Neural crest cell (in vitro differentiated cells): ENCODE measurements at places on chromosomes 5 and 9.

DNA sequence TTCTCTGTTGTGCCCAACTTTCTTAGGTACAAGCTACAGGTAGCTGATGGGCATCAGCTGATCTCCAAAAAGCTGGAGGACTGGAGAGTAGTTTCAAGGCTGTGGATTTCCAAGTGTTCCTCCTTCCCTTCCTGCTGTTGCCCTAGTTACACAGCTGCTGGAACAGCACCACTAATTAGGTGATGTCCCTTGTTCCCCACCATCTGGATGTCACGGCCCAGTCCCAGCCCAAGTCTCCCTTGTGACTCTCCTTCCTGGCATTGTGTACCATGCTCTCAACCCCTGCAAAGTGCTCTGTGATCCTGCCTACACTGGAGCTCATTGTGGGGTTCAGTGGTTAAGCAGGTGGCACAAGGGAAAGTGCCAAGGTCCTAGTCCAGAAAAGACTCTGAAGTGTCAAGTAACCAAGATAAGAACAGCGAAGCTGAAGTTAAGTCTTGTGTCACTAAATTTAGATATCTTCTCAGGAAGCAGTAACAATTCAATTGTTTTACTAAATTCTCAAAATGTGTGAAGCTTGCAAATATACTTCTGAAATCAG lies 604.5 kb downstream of the ISL1 start:
- no peaks in the 10 kb centered on the region for H3K36me3 ChIP-seq
- no peak for DNase-seq
- no peak overlapping the region for H3K4me3 ChIP-seq
- H3K27ac ChIP-seq: no peak overlapping the region

GRCh38 chr5:165334201-165334600 lies 1828.8 kb downstream of the MAT2B start:
- H3K4me1 ChIP-seq: peaks cover 11% of the 10 kb centered on the region
- no peak overlapping the region for H3K27ac ChIP-seq
- no peaks in the 10 kb centered on the region for H3K27me3 ChIP-seq
- H3K4me3 ChIP-seq: no peak overlapping the region
- DNase-seq: no peak

DNA sequence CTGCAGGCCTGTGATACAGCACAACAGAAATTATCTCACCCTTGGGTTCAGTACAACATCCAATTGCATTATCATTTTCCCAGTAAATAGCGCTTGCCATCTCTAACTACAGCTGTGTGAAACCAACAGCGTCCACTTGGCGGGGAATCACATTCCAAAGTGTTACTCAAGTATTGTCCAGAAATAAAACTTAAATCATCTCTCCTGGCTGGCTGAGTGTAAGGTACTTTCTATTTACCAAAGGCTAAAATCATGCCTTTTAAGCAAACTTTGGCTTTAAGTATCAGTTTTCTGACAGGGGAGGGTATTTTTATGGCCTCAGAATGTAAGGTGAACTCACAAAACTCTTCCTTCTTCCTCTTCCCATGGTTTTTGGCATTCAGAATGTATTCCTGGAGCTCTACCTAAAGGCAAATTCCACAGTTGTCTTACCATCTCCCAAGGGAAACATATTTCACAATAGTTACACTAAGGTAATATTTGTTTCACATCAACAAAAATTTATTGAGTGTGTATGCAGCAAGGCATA lies 205.6 kb upstream of the MPDZ start:
- no peak overlapping the region for H3K4me3 ChIP-seq
- no peak for DNase-seq
- H3K27me3 ChIP-seq: no peaks in the 10 kb centered on the region
- no peaks in the 10 kb centered on the region for H3K4me1 ChIP-seq
- H3K27ac ChIP-seq: no peak overlapping the region
- no peaks in the 10 kb centered on the region for H3K36me3 ChIP-seq

DNA sequence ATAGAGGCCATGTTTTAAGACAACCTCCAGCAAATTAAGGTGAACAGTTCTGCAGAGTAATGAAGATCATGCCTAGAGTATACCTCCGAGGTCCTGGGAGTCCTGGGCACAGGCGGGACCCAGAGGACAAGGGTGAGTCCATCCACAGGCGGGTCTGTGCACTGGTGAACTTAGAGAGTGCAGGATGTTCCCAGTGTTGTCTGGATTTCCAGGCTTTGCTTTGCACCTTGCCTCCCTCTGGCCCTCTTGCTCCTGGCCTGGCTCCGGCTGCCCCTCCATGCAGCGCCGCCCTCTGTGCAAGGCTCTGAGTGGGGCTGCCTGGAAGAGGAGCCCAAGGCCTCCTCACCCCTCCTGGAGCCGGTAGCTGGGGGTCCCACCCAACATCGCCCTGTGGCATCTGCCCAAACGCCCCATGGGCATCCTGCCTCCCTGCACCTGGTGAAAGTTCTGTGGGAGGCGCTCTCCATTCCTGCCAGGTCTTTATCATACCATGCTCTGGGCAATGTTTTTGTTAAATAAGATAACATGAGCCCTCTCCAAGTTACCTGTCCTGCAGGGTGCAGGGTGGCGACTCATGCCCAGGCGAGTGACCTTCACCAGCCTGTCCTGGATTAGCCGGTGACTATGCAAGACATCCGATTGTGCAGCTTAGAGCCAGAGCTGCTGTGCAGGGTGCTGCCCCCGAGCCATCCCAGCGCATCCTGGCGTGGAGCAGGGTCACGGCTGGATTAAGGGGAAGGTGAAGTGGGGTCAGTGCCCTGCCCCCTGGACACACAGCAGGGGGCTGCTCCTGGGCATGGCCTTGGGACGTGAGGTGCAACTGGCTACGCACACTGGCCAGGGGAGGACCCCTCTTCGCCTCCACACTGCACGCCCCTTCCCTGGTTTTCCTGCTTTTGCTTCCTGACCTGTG lies 41.3 kb upstream of the LPCAT1 start:
- no peak overlapping the region for H3K27ac ChIP-seq
- peaks cover 4% of the 10 kb centered on the region for H3K4me1 ChIP-seq
- no peaks in the 10 kb centered on the region for H3K27me3 ChIP-seq
- peaks cover 7% of the 10 kb centered on the region for H3K36me3 ChIP-seq

- no peak for DNase-seq
- peaks cover 8% of the 10 kb centered on the region for H3K4me1 ChIP-seq
- no peak overlapping the region for H3K27ac ChIP-seq
- H3K36me3 ChIP-seq: peaks cover 8% of the 10 kb centered on the region
Measured at GRCh38 chr5:158819840-158820620, 279.7 kb downstream of the EBF1 start.

GRCh38 chr5:41414598-41414997 lies 95.8 kb downstream of the PLCXD3 start:
- no peaks in the 10 kb centered on the region for H3K4me1 ChIP-seq
- no peaks in the 10 kb centered on the region for H3K27me3 ChIP-seq
- DNase-seq: no peak
- H3K4me3 ChIP-seq: no peak overlapping the region

DNA sequence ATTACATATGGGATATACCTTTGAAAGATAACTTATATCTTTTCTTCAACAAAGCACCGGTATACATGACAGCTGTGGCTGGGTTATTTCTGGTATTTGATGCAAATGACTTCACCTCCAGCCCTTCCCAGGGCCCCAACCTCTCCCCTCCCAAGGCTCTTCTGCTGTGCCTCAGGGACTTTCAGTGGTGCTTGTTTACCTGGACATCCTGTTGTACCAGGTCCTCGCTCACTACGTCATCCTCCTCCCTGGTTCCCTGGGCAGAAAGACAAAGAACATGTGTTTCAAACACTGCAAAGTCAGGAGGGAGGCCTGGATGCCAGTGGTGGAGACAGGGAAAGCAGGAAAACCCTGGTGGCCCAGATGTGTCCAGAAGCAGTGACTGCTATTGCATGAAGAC lies 23.4 kb downstream of the ANXA6 start:
- peaks cover 25% of the 10 kb centered on the region for H3K36me3 ChIP-seq
- no peak overlapping the region for H3K4me3 ChIP-seq
- H3K27ac ChIP-seq: no peak overlapping the region
- DNase-seq: no peak

DNA sequence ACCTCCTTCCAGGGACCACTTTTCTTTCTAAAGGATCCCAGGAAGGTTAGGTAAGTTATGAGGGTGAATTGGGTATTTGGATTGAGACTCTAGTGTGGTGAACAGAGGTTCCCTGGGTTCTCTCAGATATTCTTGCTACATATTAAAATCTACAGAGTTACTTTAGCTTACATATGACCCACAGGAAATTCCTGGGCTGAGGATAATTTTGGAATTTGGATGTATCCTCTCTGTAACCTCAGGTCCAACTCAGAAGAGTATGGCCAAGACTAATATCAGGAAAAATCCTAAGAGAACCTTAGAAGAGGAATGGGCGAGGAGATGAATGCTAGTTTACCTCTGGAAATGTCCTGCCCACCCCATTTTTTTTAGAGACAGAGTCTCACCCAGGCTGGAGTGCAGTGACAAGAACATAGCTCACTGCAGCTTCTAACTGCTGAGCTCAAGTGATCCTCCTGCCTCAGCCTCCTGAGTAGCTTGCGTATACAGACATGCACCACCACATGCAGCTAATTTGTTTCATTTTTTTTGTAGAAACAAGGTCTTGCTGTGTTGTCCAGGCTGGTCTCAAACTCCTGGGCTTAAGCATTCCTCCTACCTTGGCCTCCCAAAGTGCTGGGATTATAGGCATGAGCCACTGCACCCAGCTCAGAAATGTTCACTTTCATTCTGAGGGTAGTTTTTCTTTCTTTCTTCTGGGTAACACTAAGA lies 196.4 kb downstream of the ARHGEF28 start:
- DNase-seq: no peak
- no peaks in the 10 kb centered on the region for H3K4me1 ChIP-seq
- H3K27ac ChIP-seq: no peak overlapping the region

GRCh38 chr9:35834260-35835215 lies 5.5 kb downstream of the TMEM8B start:
- H3K27ac ChIP-seq: no peak overlapping the region
- H3K36me3 ChIP-seq: peaks cover 4% of the 10 kb centered on the region
- no peak overlapping the region for H3K4me3 ChIP-seq

- no peak for DNase-seq
- peaks cover 7% of the 10 kb centered on the region for H3K36me3 ChIP-seq
- no peak overlapping the region for H3K4me3 ChIP-seq
- no peaks in the 10 kb centered on the region for H3K27me3 ChIP-seq
Measured at GRCh38 chr5:116144103-116144502, 59.3 kb downstream of the COMMD10 start.

DNA sequence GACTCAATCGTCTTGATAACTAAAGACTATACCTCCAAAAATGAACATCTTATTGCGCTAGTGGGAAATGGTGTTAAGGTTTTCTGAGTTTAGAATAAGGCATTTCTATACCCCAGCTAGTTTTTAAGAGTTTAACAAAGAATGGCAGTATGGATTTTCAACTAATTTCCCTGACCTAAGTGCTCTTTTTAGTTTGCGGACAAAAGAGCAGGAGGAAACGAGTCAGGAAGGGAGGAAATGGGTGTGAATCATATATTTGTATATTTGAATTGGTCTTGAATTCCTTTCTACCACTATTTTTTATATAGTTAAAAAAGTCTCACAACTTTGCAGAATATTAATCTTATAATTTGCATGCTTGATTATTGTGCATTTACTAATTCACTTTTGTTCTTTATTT lies 516.3 kb upstream of the ZNF608 start:
- DNase-seq: no peak
- no peaks in the 10 kb centered on the region for H3K27me3 ChIP-seq
- no peak overlapping the region for H3K4me3 ChIP-seq
- peaks cover 32% of the 10 kb centered on the region for H3K4me1 ChIP-seq

GRCh38 chr5:36417668-36418067 lies 116.0 kb upstream of the RANBP3L start:
- no peak for DNase-seq
- H3K4me3 ChIP-seq: no peak overlapping the region
- H3K27ac ChIP-seq: no peak overlapping the region
- no peaks in the 10 kb centered on the region for H3K36me3 ChIP-seq

- no peak overlapping the region for H3K27ac ChIP-seq
- peaks cover 26% of the 10 kb centered on the region for H3K36me3 ChIP-seq
- no peaks in the 10 kb centered on the region for H3K27me3 ChIP-seq
- no peak for DNase-seq
- H3K4me3 ChIP-seq: no peak overlapping the region
Measured at GRCh38 chr5:88854769-88855168, 28.2 kb downstream of the MEF2C start.

DNA sequence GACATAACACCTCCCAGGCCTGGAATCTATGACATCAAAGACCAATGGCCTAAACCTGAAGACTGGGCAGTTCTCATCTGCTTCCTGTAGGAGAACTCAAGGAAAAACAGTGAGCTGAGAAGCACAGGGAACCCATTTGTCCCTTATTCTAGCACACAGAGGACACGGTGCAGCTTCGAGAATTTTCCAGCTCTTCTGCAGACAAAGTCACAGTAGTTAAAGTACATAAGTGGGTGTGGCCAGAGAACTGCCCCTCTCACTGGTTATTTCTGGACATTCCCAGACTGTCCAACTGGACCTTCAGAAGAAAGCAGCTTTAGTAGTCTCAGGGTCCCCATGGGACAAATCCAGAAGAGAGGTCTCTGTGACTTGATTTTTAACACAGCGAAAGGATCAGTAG lies 114.6 kb downstream of the KLHL3 start:
- DNase-seq: no peak
- H3K27ac ChIP-seq: no peak overlapping the region
- no peaks in the 10 kb centered on the region for H3K27me3 ChIP-seq

DNA sequence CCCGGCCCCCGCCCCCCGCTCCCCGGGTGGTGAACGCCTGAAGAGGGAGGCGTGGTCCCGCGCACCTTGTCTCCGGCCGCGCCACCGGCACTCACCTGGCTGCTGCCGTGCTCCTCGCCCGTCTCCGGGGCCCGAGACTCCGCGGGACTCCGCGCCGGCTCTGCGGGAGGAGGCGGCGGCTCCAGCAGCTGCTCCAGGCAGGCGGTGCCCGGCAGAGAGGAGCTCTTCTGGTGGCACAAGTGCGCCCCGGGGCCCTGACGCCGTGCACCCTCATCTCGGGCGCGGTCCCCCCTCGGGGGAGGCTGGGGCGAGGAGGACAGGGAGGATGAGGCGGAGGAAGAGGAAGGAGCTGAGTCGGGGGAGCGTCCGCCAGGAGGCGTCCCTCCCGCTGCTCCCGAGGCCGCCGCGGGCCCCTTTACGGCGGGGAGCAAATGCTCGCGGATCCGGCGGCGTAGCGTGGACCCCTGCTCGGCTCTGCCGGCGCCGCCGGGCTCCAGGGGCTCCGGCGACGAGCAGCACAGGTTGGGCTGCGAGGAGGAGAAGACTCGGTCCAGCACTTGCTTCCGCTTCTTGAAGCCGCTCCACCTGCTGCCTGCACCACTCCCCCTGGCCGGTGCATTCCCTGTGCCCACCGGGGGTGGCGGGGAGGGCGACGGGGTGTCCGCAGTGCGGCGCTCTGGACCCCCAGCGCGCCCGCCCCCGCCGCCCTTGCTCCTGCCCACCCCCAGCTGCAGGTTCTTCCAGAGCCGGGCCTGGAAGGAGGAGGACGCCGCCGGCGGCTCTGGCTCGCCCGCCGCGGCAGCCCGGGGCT lies 928 bp downstream of the MCTP1 start:
- H3K27ac ChIP-seq: no peak overlapping the region
- DNase-seq: peak; percentile 46
- no peaks in the 10 kb centered on the region for H3K36me3 ChIP-seq
- no peak overlapping the region for H3K4me3 ChIP-seq
- peaks cover 79% of the 10 kb centered on the region for H3K27me3 ChIP-seq
